ENCODE measurements at places on chromosomes 2 and 18.

DNA sequence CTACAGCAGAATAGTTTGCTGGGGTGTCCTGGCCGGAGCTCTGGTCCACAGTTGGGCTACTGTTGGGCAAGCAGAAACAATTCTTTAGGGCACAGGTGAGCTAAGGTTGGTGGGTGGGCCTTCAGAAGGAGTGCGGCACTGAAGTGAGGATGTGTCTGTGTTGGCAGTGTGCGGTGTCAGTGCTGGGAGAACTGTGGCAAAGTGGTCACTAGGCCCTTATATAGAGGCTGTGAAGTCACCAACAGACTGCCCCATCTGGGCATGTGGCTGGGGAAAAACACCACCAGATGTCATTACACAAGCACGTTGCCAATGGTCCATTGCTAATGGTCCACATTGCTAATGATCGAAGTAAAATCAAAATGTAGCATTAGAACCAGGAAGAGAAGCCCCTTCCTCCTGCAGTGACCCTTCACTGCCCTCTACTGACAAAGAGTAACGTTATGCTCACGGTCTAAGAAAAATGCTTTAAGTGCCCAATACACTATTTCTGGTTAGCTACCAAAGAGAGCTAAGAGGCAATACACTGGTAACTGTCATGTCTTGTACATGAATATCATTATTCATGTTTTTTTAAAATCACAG, 21.3 kb downstream of the SCN1A start:
- no peak for DNase-seq

GRCh38 chr2:23803264-23803964, 123.5 kb downstream of the ATAD2B start:
- no peak for DNase-seq

DNA sequence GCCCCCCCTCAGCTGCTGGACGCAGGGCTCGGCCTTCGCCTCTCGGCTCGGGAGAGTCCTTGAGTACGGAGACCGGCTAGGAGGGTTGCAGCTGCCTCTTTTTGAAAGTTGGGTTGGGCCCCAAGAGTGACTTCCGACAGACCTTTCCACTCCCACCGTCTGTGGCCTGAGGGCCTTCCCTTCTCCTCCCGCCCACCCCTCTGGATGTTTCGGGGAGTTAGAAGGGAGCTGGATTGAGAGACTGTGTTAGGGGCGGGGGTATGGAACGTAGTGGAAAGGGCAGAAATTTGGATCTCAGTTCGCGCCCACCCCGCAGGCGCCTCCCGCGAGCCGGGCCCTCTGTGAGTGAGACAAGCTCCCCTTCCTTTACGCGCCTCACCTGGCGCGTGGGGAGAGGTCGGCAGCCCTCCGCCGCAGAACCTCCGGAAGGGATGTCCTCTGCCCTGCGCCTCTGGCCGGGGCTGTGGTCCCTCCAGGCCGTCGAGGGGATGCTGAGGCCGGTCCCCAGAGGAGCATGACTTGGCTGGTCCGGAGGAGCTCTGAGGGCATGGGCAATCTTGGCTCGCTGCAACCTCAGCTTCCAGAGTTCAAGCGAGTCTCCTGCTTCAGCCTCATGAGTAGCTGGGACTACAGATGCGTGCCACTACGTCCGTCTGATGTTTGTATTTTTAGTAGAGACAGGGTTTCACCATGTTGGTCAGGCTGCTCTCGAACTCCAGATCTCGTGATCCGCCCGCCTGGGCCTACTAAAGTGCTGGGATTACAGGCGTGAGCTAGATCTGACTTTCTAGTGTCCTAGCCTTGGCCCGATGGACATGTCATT, 15.9 kb downstream of the C2orf74 start:
- DNase-seq, result peak; percentile 23

DNA sequence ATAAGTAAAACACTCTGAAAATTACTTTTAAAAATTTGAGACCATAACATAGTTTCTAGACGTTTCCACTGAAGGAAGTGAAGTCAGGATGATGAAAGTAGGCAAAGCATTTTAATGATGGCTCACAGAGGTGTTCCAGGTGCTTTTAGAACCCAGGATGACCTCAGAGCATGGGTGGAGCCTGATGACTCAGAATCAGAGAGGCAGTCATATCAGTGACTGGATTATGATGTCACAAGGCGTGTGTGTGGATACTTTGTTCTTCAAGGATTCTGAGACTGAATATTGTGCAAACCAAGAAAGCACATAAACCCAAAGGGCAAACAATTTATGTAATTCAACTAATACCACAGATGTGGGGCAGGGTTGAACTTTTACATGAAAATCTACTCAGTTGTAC, 208.0 kb upstream of the FBXO11 start:
- DNase-seq, result peak; percentile 33

GRCh38 chr2:55309446-55309845, 40.4 kb upstream of the MTIF2 start:
- no peak for DNase-seq

- DNase-seq, result no peak
Observed at GRCh38 chr2:173957517-173957916, 7.7 kb downstream of the SP3 start.

DNA sequence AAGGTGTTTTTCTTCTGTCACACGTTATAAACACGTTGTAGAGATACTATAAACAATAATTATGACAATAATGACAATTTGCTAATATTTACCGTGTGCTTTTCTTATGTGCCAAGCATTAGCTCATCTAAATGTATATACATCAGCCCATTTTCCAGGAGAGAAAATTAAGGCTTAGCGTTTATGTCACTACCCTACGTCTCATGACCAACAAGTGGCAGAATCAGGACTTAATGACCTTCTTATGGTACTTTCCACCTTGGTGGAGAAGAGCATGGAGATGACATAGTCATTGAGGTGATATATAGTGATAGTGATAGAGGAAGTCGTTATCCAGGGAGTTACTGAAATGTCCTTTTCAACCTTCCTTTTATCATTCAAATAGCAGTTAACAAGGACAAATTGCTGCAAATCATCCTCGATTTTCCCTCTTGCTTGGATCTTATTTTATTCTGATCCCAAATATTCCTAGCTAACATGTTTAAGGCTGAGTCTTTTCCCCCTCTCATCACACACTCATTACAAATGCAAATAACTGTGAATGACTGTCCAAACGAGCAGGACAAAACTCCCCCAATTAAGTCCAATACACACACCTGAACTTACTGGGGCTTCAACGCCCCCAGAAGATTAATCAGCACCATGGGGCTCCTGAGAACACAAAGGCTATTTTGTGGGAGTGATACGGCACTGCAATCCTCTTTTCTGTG, 27.3 kb downstream of the SPRED2 start:
- no peak for DNase-seq

GRCh38 chr2:54672590-54673456, 50.6 kb upstream of the EML6 start:
- DNase-seq, result no peak

- DNase-seq, result no peak
Observed at GRCh38 chr2:109473616-109474318, 140.0 kb downstream of the SEPTIN10 start.

- DNase-seq, result no peak
Observed at GRCh38 chr2:10048501-10049171, 5.3 kb downstream of the KLF11 start.

- DNase-seq, result no peak
Observed at GRCh38 chr2:130303169-130303568, 39.5 kb upstream of the IMP4 start.

DNA sequence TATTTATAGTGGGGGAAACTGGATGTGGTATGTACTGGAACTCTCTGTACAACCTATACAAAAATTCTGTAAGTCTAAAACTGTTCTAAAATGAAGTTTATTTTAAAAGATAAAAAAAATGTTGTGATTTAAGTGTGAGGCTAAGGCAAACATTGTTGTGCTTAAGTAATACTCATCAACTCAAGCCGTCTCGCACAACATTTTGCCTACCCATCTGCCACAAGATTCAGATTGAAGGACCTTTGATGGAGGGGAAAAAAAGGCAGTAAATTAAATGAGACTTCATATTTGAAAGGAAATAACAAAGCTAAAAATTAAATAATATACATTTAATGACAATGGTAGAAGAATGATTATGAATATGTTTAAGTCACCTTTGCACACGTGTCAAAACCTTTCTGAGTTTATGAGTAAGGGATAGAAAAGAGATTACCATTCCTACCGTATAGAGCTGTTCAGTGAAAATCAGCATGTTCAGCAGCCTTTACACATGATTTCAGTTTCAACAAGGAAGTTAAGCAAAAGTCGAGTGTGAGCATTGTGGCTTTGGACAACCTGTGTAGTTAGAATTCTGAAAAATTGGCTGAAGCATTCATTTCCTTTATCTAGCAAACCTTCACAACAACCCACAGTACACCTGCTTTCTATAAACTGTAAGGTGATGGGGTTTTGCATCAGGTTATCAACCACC, 499.3 kb downstream of the IRS1 start:
- DNase-seq, result no peak

DNA sequence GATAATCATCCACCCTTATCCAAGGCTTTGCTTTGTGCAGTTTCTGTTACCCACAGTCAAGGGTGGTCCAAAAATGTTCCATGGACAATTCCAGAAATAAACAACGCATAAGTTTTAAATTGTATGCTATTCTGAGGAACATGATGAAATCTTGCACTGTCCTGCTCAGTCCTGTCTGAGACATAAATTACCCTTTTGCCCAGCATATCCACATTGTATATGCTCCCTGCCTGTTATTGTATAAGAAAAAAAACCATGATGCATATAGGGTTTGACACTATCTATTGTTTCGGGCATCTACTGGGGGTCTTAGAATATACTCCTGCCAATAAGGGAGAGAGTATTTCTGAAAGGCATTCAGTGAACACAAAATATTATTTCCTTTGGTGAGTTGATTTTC, 24.0 kb downstream of the LRRTM1 start:
- no peak for DNase-seq

DNA sequence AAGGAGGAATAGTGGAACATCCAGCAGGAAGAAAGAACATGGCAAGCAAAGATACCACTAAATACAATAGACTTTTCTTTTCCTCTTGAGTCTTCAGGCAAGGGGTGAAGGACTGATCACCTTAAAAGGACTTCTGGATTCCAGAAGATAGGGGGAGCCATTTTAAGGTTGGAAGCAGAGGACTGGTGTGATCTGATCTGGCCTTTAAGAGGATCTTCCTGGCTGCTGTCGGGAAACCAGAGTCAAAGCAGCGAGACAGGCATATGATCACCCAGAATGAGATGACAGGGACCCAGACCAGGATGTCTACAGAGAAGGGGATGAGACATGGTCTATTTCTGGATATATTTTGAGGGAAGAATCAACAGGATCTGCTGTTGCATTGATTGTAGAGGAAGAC, 558.0 kb downstream of the STK39 start:
- no peak for DNase-seq

DNA sequence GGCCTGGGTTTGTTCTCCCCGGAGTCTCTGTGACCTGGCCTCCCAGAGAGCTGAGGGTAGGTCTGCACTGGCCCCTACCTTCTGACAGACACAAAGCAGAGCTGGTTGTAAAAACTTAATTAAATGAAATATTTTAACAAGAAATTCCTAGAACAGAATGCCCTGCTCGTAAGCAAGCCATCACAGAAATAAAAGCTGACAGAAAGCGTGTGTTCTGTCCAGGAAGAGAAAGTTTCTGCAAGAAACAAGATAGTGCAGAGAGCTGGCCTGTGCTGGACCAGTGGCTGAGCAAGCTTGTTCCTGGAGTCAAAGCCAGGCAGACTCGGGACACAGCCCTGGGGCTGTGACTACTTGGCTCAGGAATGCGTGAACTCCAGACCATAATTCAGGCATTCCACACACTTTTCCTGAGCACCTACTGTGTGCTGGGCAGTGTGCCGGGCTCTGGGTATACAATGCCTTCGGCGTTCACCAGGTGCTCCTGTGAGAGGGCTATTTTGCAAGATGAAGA, 51.6 kb downstream of the APOB start:
- DNase-seq, result no peak

DNA sequence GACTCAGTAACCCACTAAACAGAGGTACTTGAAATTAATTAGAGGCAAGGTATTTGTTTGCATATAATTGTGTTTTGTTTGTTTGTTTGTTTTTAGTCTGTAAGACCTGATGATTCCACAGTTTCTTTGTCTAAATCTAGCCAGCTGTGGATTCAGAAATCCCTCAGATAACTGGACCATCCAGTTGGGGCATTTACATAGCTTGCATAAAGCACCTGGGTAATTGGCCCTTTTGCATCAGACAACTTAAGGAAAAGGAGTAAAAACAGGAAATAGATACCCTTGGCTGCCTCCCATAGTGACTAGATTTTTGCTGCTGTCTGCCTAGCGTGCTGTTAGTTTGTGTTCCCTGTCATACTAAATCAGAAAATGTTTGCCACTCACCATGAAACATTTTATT, 46.6 kb upstream of the XIRP2 start:
- no peak for DNase-seq

DNA sequence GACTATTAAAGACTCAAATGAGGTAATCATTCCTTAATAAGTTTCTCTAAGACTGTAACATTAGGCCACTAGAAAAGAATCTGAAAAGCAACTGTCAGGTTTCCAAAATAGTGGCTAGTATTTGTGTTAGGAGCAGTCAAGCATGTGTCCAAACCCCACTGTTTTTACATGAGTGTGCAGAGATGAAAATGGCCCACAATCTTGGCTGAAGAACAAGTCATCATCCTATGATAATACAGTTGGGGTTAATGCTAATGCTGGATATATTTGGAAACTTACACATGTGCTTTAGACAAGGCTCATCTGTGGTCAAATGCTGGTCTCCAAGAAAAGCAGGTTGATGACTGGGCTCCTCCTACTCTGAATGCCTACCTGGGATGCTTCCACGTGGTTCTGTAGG, 73.6 kb downstream of the MAIP1 start:
- no peak for DNase-seq

DNA sequence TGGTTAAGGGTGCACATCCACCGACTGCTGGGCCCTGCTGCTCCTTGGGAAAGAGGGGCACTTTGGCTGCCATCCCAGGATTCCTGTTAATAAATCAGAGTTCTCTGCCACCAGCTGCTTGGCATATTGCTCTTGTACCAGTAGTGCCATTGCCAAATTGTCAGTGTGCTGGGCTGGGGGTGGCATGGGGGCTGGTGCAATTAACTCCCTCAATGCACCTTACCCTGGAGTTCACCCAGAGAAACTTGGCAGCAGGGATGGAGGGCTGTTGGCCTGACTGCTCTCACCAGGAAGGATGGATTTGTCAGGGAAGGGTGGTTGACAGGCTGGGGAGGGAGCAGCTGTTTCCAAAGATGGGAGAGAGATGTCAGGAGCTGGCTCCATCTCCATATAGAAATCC, 94.6 kb upstream of the SKOR2 start:
- DNase-seq, result no peak

GRCh38 chr18:50093366-50094064, 101.4 kb downstream of the MYO5B start:
- no peak for DNase-seq

DNA sequence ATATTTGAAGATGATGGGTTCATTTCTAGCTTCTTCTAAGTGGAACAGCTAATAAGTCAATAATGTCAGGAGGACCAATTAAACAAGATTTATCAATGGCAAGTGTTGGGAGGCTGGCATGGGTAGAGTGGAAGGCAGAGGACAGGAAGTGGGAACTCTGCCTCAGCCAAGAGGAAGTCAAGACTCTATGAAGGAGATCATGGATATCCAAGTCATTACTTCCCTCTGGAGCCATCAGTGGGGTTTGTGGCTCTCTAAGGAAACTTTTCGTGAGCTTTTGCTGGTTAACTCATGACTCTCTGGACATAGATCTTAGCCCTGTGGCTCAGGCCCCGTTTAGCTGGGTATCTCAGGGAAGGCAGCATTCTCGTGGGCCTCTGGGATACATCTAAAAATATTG, 410.4 kb upstream of the ID2 start:
- DNase-seq, result no peak
